ENCODE measurements at places on chromosomes 6 and 20.
A peak's percentile ranks its signal among the peaks of the same experiment; 100 is the strongest.

DNA sequence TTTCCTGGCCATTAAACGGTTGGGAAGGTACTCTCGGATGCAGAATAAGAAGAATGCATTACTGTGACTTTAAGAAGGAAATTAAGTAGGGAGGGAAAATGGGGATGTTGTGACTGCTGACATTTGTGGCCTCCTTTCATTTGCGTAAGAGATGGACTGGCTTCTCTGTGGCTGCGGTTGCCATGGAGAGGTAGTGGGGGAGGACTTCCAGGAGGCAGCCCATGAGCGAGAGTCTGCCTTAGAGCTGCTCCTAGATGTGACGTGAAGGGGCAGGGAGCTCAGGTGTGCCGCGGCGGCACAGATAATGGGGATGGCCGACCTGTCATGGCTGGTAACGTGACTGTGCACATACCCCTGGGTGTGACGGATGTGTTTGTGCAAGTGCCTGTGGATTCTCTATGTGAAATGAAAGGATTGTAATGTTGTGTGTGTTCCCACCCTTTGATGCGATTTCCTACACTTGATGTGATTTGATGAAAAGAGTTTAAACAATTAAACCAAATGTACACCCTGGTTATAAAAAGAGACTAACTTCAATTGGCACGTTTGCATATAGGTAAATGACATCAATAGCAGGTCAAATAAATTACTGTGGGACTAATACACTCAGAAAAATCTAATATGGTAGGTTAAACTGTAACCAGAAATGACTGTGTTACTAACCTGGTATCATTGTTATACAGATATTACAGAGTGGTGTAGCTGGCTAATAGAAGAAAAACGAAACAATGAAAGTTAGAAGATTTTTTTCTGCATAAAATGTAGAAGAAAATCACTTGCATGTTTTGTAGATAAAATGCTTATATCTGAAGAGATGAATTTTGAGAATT, 48.9 kb downstream of the HIVEP1 start:
- DNase-seq, result no peak

- no peak for DNase-seq
Measured at GRCh38 chr20:42258564-42259302, 640.6 kb upstream of the CHD6 start.

- DNase-seq, result peak; percentile 27
Measured at GRCh38 chr6:27295301-27296079, 16.6 kb downstream of the POM121L2 start.

DNA sequence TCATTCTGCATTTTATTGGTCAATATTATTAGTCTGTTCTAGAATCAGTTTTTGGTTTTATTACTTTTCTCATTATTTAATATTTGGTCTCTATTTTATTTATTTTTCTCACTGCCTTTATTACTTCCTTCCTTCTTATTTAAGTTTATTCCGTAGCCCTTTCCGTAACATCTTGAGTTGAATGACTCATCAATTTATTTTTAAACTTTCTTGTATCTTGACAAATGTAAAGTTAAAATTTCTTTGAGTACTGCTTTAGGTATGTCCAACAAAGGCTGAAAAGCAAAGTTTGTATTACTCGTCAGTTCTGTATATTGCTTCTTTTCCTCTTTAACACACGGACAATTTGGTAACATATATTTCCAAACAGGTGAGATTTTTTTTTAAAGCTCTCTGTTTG, 192.0 kb downstream of the CD109 start:
- no peak for DNase-seq

DNA sequence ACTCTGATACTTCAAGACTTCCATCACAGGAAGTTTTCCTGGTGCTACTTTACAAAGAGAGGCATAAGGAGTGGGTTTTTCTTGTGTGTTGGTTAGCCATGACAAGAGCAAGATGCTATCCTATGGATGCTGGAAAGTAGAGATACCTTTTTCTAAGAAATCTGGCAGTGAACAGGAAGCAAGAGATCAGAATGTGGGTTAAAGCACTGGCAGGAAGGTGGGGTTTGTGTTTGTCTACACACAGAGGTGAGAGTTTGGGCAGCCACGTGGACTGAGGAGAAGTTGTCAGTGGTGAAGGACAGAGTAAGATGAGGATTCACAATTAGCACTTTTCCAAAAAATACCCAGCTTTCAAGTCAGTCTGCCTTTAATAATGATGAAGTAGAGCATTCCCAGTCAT, 17.9 kb downstream of the SLC2A12 start:
- DNase-seq, result no peak

GRCh38 chr6:106963544-106963943, 11.0 kb downstream of the CD24 start:
- DNase-seq, result no peak

- no peak for DNase-seq
Measured at GRCh38 chr20:50625986-50626677, 65.2 kb downstream of the RIPOR3 start.

- DNase-seq, result no peak
Measured at GRCh38 chr6:24522228-24523176, 27.7 kb downstream of the ALDH5A1 start.

GRCh38 chr6:4136354-4136831, 1.0 kb upstream of the ECI2 start:
- no peak for DNase-seq

Data from amniotic stem cell (primary cell).